Fibroblast of lung (primary cell): ENCODE measurements at places on chromosomes 5 and 9. TPM values are rescaled to one million over a fixed set of nuclear protein-coding genes. Genes with fewer than 3 reads are reported as not detected.

- no peaks in the 10 kb centered on the region for H3K4me1 ChIP-seq
- DNase-seq: peak; percentile 62
- no peak overlapping the region for H3K27ac ChIP-seq
Observed at GRCh38 chr9:70100362-70100761, 56.7 kb downstream of the MAMDC2 start.

Gene IFNB1
- under 0.01 and 0.17 TPM in 2 replicates for total RNA-seq

Gene TRPM6
- total RNA-seq: under 0.01 TPM in 2 replicates

Gene PCDHB5
- 1.8 and 2.8 TPM in 2 replicates for total RNA-seq

GRCh38 chr5:180990086-180990881 is 1.6 kb downstream of the BTNL3 start:
- H3K4me3 ChIP-seq: no peak overlapping the region
- H3K36me3 ChIP-seq: no peaks in the 10 kb centered on the region
- H3K27me3 ChIP-seq: no peaks in the 10 kb centered on the region
- H3K4me1 ChIP-seq: no peaks in the 10 kb centered on the region
- H3K27ac ChIP-seq: no peak overlapping the region
- no peak for DNase-seq

- no peak overlapping the region for H3K4me3 ChIP-seq
- H3K27ac ChIP-seq: no peak overlapping the region
- no peaks in the 10 kb centered on the region for H3K36me3 ChIP-seq
- no peak for DNase-seq
- no peaks in the 10 kb centered on the region for H3K4me1 ChIP-seq
Observed at GRCh38 chr9:35915681-35916294, 6.5 kb downstream of the SPAAR start.

Gene CTXN3
- total RNA-seq: not detected in 2 replicates

Gene ENHO
- total RNA-seq: under 0.01 TPM in 1 of 2 replicates, not detected in the other

Gene FGF10
- 110 and 154 TPM in 2 replicates for total RNA-seq

Gene SPINK6
- not detected in 2 replicates for total RNA-seq

DNA sequence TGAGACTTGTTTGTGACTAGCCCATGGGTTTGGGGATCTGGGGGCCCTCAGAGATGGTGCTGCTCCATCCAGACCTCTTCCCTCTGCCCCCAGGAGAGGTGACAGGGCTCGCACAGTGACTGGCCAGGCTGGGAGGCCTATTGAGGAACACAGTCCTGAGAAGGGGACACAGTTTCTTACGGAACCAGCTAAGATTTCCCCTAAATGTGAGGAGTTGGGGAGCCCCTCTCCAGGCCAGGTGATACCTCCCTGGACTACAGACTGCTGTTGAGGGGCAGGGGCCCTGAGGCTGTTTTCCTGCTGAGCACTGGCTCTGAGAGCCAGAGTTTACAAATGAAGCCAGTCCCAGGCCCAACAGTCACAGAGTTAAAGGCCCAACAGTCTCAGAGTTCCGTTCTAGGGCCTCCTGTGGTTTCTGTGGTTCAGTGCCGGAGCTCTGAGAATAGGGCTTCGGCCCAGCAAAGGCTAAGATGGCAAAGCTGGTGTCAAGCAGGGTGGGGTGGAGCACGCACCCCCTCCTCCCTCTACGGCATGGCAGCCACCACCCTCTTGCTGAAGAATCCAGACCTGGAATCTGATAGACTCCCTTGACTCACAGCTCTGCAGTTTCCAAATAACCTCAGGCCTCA is 1.1 kb upstream of the SEMA4D start:
- no peak for DNase-seq
- no peak overlapping the region for H3K4me3 ChIP-seq
- no peak overlapping the region for H3K27ac ChIP-seq
- peaks cover 2% of the 10 kb centered on the region for H3K27me3 ChIP-seq

DNA sequence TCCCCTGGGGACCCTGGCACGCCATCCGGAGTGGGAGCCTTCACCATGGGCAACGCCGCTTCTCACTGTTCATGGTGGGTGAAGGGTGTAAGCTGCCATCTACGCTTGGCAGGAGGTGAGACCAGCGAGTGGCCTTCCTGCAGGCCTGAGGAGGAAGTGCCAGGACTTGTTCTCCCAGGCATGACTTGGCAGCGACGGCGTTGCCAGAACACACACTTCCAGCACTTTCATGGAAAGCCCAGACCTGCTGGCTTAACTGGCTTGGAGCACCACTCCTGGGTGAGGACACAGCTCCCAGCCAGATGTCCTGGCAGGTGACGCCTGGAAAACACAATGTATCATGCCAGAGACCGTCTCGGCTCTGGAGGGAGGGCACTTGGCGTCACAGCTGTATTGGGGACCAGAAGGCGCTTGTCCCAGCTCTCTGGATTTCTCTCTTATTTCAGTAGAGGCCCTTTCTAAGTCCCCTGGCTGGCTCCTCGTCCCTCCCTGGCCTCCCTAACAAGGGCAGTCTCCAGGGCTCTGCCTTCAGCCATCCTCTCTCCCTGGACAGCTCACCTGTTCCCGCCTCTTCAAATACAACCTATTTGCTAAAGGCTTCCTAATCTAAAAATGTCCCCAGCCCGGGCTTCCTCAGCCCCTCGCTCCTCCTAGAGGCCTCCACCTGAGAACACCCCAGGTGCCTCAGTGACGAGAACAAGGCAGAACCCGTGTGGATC is 188.3 kb downstream of the OLFM1 start:
- no peak overlapping the region for H3K27ac ChIP-seq
- no peaks in the 10 kb centered on the region for H3K27me3 ChIP-seq
- no peak for DNase-seq

Gene C1QTNF3
- total RNA-seq: 1.0 and 1.2 TPM in 2 replicates

GRCh38 chr9:127523312-127523851 is 72.1 kb downstream of the LRSAM1 start:
- H3K4me3 ChIP-seq: no peak overlapping the region
- no peak overlapping the region for H3K27ac ChIP-seq
- peaks cover 46% of the 10 kb centered on the region for H3K4me1 ChIP-seq
- H3K27me3 ChIP-seq: no peaks in the 10 kb centered on the region
- peaks cover 48% of the 10 kb centered on the region for H3K36me3 ChIP-seq
- peak; percentile 40 for DNase-seq

Gene KIF20A
- total RNA-seq: 1.8 and 23.8 TPM in 2 replicates

Gene PRRT1B
- total RNA-seq: not detected in 2 replicates

- no peak overlapping the region for H3K4me3 ChIP-seq
- H3K27me3 ChIP-seq: no peaks in the 10 kb centered on the region
- no peak for DNase-seq
- no peaks in the 10 kb centered on the region for H3K36me3 ChIP-seq
- H3K27ac ChIP-seq: no peak overlapping the region
- no peaks in the 10 kb centered on the region for H3K4me1 ChIP-seq
Observed at GRCh38 chr9:119088002-119088547, 281.2 kb downstream of the BRINP1 start.

Gene RASGRF2
- total RNA-seq: 12.1 and 19.5 TPM in 2 replicates

DNA sequence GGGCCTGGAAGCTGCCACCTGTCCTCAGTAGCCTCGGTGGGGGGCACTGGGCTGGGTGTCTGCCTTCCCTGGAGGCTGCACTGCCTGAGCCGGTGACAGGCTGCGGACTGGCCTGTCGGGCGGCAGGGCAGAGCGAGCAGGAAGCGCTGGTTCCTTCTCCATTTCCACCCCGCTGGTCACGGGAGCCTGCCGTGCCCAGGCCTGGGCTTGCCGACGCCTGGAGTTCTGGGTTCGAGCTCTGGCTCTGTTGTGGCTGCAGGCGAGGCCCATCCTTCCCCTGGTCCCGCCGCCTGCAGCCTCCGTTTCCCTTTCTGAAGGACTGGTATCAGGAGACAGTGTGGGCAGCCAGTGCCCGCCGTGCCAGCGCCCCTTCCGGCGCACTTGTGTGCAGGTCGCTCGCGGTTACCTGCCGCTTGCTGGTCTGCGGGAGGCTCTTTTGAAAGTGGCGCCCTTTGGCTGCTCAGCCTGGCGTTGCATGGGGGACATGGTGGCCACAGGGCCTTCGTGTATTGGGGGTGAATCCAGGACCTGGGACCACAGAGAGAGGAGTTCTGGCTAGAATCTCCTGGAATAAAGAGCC is 34.0 kb downstream of the RXRA start:
- DNase-seq: no peak
- no peak overlapping the region for H3K27ac ChIP-seq
- H3K4me1 ChIP-seq: no peaks in the 10 kb centered on the region
- H3K4me3 ChIP-seq: no peak overlapping the region
- H3K27me3 ChIP-seq: no peaks in the 10 kb centered on the region

GRCh38 chr9:114112778-114113584 is 13.9 kb upstream of the KIF12 start:
- peak; percentile 64 for DNase-seq
- H3K4me1 ChIP-seq: peaks cover 2% of the 10 kb centered on the region
- H3K27ac ChIP-seq: no peak overlapping the region
- H3K4me3 ChIP-seq: no peak overlapping the region
- peaks cover 5% of the 10 kb centered on the region for H3K27me3 ChIP-seq
- H3K36me3 ChIP-seq: no peaks in the 10 kb centered on the region
